Myocyte (in vitro differentiated cells): ENCODE measurements at places on chromosomes 16 and 17. TPM values are rescaled to one million over a fixed set of nuclear protein-coding genes. Genes with fewer than 3 reads are reported as not detected.

GRCh38 chr16:56450275-56450985 is 702 bp downstream of the NUDT21 start:
- peak; percentile 13 for DNase-seq

DNA sequence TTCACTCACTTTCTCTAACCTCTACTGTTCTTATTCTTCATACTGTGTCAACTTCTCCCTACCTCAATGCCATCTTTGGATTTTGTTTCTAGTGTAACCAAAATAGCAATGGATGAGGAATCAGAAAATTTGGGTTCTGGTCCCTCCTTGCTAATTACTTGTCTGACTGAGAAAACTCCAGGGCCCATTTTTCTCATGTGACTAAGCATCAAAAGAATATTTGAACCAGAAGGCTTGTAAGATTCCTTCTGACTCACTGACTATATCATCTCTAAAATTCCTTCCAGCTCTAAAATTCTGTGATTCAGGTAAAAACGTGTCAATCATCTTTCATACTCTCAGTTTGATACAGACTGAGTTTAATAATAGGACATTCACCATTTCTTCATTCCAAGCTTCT is 57.9 kb downstream of the BRIP1 start:
- DNase-seq: peak; percentile 26

GRCh38 chr17:41150026-41150425 is 401 bp upstream of the KRTAP4-5 start:
- no peak for DNase-seq

Gene YBX2
- total RNA-seq: 4.1 and 9.6 TPM in 2 replicates

- DNase-seq: no peak
These were observed 18.2 kb upstream of the FAM83G start for GRCh38 chr17:19022747-19023146.

GRCh38 chr17:263773-264172 is 82.3 kb upstream of the DOC2B start:
- no peak for DNase-seq

Gene GDPD3
- total RNA-seq: 0.24 and 0.47 TPM in 2 replicates

GRCh38 chr17:72407336-72407909 is 286.6 kb downstream of the SOX9 start:
- peak; percentile 97 for DNase-seq
